Midbrain (tissue), 1 donor: ENCODE measurements at places on chromosomes 2 and 18.
A peak's percentile ranks its signal among the peaks of the same experiment; 100 is the strongest.

GRCh38 chr2:45256867-45257641, 247.8 kb upstream of the SIX2 start:
- no peak for DNase-seq

GRCh38 chr2:50691513-50691912, 340.4 kb downstream of the NRXN1 start:
- peak; percentile 71 for DNase-seq

GRCh38 chr2:134999521-134999920, 47.7 kb downstream of the MAP3K19 start:
- no peak for DNase-seq

- no peak for DNase-seq
Observed at GRCh38 chr2:166764216-166764615, 124.1 kb upstream of the XIRP2 start.

- no peak for DNase-seq
Observed at GRCh38 chr2:100641125-100641435, 78.3 kb downstream of the PDCL3 start.

- no peak for DNase-seq
Observed at GRCh38 chr18:44893045-44893706, 212.5 kb downstream of the SETBP1 start.

DNA sequence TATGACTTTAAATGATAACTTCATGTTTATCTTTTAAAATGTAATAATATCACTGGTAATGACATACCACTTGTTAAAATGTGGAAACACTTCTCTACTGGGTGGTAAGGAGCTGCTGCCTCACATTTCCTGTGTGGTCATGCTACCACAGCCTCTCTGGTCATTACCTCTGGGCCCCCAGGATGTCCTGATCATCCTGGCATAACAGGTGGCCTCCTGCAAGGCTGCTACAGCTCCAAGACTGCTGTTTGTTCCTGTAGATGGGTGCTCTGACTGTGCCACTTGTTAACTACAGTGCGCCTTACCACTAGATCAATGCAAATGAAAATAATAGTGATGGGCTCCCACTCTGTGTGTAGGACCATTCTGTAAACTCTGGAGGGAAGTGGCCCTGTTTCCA, 500.2 kb upstream of the SPRED2 start:
- DNase-seq = no peak

- DNase-seq = no peak
Observed at GRCh38 chr2:198591586-198591985, 787.2 kb downstream of the PLCL1 start.

DNA sequence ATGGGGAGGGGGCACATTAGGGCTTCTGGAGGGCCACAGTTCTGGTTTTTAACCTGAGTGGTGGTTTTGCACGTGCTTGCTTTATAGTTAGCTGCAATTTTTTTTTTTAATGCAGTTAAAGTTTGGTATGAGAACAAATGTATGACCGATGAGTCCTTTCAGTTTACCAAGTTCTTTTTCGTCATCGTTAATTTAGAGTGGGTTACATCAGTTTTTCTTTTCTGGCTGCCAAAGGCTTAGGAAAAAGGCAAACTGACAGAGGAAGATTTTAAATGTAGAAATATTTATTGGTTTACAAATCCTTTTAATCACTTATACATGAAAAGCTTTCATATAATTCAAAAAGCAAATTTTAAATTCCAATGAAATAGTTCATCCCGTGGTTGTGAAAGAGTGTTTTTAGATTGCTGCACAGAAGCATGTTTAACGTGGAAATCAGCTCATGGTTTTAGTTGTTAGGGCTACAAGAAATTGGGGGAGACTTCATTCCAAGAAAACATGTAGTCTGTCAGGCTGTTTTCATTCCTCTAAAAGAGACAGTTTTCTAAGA, 82.9 kb downstream of the MSH2 start:
- no peak for DNase-seq

GRCh38 chr2:85675866-85676548, 8.0 kb upstream of the SFTPB start:
- no peak for DNase-seq

DNA sequence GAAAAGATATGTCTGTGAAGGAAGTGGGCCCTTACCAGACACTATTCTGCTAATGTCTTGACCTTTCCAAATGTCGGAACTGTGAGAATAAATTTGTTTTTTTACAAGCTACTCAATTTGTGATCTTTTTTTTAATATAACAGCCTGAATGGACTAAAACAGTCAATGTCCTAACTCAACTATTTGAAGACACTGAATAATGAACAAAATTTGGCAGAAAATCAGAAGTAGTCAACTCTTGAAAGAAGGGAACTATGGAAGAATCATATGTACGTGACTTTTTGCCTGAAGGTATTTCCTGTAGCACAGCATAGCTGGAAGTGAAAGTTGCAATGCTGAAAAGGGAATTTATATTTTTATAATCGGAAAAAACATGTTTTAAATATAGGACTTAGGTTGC, 351.8 kb upstream of the TFPI start:
- DNase-seq = no peak

DNA sequence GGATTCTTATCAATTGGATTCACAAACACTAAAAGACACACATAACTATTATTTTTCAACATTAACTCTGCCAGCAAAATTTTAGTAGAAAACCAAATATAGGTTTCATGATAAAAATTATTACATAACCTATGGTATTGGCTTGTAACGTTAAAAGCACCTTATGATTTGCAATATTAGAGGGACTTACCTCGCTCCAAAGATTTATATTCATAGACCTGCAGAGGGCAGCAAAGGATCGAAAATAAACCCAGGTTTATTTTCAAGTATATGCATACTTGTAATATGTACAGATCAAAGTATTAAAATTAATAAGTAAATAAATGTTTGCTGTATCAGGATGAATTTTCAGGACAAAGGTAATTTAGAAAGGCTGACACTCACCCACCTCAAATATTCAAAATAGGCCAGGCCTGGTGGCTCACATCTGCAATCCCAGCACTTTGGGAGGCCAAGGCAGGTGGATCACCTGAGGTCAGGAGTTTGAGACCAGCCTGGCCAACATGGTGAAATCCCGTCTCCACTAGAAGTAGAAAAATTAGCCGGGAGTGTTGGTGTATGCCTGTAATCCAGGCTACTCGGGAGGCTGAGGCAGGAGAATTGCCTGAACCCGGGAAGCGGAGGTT, 45.3 kb downstream of the LRPPRC start:
- peak; percentile 60 for DNase-seq

GRCh38 chr2:95004287-95004686, 21.2 kb upstream of the MAL start:
- DNase-seq = no peak

GRCh38 chr2:222861411-222862105, 722 bp downstream of the ACSL3 start:
- no peak for DNase-seq

GRCh38 chr2:211737282-211737681, 801.3 kb downstream of the ERBB4 start:
- no peak for DNase-seq

GRCh38 chr2:148875387-148876051, 492 bp downstream of the KIF5C start:
- DNase-seq = no peak

GRCh38 chr2:182548031-182548950, 121.5 kb upstream of the PDE1A start:
- DNase-seq = no peak

GRCh38 chr2:149313512-149313972, 16.8 kb upstream of the LYPD6 start:
- DNase-seq = peak; percentile 34

DNA sequence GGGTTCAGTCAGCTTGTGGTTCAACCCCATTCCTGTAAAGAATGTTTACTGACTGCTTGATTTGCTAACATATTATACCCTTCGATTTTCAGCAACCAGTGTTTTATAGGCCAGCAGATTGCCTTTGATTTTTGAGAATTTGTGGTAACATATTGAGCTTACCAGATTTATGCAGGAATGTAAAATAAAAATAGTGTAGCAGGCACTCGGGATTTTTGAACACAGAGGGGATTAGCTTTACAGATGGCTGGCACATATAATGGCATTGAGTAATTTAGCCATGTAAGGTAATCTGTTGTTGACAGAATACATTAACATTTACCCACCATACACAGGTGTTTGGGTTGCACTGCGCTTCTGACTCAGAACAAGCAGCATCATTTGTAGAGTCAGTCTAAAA, 354.0 kb downstream of the LRRTM1 start:
- no peak for DNase-seq

DNA sequence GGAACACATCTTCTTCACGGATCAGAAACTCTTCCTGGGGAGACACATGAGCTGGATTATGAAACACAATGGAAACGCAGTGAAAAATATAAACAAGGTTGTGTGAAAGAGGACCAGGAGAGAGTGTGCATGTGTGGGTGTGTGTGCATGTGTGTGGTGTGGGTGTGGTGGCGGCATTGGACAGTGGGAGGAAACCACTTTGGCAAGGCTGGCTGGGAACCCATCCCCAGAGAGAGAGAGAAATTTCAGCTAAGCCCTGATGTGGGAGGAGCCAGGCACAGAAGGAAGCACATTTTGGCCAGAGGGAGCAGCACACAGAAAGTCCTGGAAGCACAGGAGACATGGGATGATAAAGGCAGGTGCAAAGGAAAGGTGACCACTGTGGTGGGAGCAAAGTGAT, 147.6 kb upstream of the COPS8 start:
- DNase-seq = no peak

DNA sequence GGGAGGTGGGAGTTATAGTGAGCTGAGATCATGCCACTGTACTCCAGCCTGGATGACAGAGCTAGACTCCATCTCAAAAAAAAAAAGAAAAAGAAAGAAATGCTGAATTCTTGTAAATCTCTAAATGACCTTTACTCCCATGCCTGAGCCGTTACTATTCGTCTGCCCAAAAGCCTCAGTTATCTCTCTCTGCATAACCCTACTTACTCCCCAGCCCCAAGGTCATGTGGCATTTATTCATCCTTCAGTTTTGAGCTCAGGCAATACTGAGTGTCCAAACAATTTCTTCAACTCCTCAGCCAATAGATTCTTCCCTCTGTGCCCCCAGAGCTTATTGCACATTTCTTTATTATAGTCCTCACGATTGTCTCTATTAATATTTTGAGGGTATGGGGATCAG, 28.8 kb downstream of the RAB1A start:
- DNase-seq = no peak

DNA sequence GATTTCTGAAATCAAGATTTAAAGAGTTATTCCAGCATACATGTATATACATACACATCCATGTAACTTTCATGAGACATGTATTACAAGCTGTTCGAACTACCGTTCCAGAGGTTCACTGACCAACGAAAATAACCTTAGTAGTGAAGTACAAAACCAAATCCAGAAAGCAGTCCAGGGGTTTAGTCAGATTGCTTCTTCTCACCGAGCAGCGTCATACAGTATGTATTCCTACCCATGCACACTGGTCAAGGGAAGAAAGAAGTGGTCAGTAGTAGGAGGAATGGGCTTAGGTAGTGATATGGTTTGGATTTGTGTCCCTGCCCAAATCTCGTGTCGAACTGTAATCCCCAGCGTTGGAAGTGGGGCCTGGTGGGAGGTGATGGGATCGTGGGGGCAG, 45.3 kb downstream of the E2F6 start:
- no peak for DNase-seq

GRCh38 chr2:39069890-39070465, 50.9 kb downstream of the SOS1 start:
- no peak for DNase-seq

DNA sequence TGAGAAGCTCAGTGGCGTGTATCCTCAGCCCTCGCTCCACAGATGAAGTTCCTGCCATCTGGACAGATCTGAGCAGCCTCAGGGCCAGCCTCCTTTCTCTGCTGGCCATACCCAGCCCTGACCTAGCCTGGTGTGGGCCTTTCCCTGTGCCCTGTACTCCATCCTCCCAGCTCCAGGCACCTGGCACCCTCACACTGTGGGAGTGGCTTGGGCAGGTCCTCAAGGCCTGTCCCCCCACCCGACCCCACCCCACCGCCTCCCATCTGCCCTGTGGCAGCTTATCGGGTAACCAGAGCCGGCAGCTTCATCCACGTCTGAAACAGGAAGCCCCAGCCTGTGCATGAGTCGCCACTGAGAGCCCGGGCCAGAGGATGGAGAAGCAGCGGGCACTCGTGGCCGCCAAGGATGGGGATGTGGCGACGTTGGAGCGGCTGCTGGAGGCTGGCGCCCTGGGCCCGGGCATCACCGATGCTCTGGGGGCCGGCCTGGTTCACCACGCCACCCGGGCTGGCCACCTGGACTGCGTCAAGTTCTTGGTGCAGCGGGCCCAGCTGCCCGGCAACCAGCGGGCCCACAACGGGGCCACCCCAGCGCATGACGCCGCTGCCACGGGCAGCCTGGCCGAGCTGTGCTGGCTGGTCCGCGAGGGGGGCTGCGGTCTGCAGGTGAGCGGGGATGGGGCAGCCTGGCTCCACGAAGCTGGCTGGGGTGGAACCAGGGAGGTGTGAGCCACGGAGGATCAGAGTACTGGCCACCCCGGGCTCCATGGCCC, at the start of gene ESPNL:
ESPNL (plus strand) TSS at position 292 of the 772 bp plus-strand sequence; CDS start at position 372, 80 bp downstream.
- DNase-seq = no peak

DNA sequence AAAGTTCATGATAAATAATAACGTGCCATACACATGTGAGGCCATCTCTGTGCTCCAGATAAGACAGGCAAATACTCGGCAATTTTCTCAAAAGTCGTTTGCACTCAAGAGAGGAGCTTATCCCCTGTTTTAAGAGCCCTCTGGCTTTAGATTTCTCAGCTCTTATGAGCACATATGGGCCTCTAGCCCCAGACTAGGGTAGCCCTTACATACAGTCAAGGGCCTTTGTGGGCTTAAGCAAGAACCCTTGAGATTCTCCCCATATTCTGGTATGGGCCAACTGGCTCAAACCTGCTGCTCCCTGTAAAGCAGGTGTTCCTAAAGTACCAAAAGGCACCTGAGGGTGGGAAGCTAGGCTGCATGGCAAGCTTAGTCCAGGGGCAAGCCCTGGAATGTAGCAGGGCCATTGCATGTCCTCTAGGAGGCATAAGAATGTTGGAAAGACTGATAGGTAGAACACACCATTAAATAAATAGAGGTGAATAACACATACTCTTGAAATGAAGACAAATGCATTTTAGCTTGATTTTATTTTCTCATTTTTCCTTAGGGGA, 66.1 kb downstream of the FASTKD2 start:
- no peak for DNase-seq

DNA sequence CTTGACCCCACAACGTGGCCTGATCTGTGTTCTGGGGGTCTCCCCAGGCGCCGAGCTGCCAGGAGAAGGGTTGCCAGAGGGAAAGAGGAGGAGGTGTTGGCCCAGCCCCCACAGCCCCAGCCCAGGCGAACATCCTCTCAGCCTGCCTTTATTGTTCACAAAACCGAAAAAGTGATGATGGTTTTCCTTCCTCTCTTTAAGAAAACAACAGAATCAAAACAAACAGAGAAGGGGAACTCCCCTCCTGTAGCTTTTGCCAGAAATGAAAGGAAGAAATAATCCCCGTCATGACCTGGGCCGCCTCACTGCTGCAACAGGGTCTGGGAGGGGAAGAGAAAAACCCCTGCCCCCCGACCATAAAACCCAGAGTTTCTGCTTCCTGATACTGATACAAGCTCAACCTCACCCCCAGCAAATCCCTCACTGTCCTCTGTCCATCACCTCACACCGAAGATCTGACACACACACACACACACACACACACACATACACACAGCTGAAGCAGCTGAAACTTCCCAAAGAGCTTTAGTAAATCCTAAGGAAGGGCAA, 52.0 kb downstream of the ZFP36L2 start:
- DNase-seq = peak; percentile 19

- no peak for DNase-seq
Observed at GRCh38 chr18:58788470-58788869, 76.2 kb upstream of the ZNF532 start.
